ENCODE measurements at places on chromosomes 1 and 21.
A peak's percentile ranks its signal among the peaks of the same experiment; 100 is the strongest.

DNA sequence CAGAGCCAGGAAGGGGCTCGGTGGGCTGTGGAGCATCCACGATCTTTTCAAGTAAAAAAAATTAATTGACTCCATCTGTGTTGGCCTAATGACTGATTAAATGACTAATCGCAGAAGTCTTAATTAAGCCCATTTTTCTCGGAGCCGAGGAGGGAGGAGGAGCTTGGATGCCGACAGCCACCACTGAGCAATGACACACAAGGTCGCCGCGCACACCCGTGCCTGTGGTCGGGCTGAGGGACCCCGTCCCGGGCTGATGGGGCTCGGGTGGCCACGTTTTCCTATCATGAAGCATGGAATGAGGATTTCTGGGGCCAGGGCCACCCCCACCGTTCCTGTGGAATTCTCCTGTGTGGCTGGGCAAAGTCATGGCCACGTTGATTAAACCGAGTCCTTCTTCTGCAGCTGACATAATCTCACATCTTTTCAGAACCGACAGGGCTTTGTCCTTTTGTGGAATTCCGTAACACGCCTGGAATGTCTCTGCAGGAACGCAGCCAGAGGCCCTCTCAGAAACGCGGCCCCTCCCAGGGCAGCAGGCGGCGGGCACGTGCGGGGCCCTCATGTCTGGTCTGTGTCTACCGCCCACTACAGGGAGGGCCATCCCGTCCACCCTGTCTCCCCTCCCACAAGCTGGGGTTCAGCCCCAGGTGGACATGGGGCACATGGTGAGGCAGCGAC, 60.7 kb downstream of the MORN1 start:
- DNase-seq, result no peak

DNA sequence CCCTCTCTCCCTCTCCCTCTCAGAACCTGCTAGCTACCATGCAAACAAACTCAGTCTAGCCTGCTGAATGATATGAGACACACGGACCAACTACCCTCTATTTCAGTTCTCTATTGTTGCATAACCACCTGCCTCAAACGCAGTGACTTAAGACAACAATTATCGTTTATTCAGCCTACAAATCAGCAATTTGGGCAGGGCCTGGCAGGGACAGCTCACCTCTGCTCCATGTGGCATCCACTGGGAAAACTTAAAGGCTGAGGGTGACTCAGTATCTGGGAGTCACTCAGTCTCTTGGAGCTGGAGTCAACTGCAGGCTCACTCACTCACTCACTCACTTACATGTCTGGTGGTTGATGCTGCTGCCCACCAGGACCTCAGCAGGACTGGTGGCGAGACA, 121.3 kb downstream of the SEC16B start:
- DNase-seq, result no peak

GRCh38 chr1:22637907-22638445, 1.5 kb downstream of the C1QA start:
- no peak for DNase-seq

- DNase-seq, result no peak
Measured at GRCh38 chr1:70486676-70487458, 75.8 kb downstream of the CTH start.

- DNase-seq, result peak; percentile 10
Measured at GRCh38 chr21:45363921-45364467, 41.0 kb upstream of the COL18A1 start.

DNA sequence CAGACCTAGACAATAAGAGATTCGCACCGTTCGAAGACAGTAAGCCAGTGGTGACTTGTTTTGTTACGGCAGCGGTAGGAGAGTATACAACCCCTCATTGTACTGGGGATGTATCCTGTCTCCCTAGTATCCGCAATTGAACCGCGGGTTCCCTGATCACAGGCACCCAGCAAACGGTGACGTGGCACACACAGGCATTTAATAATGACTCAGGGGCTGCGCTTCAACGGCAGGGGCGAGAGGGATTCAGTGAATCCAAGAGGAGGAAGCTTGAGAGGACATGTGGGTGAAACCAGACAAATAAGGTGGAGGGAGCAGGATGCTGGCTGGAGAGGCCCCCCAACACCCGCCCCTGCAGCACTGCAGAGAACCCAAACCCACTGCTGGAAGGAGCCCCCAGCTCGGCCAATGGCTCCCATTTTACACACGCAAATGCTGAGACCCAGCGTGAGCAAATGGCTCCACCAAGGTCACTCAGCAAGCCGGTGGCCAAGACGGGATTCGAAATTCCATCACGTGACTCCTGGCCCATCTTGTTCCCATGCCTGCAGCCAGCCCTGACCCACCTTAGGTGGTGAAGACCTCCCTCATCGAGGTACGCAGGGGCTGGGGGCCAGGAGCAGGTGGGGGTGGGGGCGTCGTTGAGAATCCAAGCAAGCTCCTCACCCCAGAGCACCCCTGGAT, 149.9 kb downstream of the SYF2 start:
- DNase-seq, result no peak

- no peak for DNase-seq
Measured at GRCh38 chr1:151273924-151274466, 8.1 kb upstream of the ZNF687 start.

- DNase-seq, result no peak
Measured at GRCh38 chr21:27257908-27258556, 291.1 kb upstream of the ADAMTS5 start.

- no peak for DNase-seq
Measured at GRCh38 chr1:107196973-107197562, 56.2 kb downstream of the NTNG1 start.

DNA sequence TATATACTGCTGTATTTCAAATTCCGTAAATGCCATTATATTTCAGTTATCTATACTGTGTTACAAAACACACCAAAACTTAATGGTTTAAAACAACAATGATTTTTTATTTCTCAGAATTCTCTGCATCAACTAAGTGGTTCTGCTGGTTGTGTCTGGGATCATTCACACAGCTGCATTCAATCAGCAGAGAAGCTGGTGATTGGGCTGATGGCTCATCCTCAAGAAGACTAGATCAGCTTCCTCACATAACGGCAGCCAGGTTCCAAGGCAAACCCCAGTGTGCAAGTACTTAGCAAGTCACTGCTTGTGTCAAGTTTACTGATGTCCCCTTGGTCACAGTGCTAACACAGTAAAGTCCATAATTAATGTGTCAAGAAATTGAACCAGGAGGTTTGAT, 86.3 kb upstream of the VANGL1 start:
- no peak for DNase-seq

- DNase-seq, result peak; percentile 38
Measured at GRCh38 chr1:198238121-198238520, 81.3 kb downstream of the NEK7 start.

- no peak for DNase-seq
Measured at GRCh38 chr21:15132781-15133180, 68.0 kb upstream of the NRIP1 start.

GRCh38 chr1:109910123-109910962, at the start of gene CSF1:
Gene CSF1, plus strand, starts transcription at chr1:109910849. Its CDS starts 175 bp downstream, at chr1:109911024.
- peak; percentile 73 for DNase-seq

- no peak for DNase-seq
Measured at GRCh38 chr1:89734442-89734841, 86.4 kb upstream of the LRRC8D start.

DNA sequence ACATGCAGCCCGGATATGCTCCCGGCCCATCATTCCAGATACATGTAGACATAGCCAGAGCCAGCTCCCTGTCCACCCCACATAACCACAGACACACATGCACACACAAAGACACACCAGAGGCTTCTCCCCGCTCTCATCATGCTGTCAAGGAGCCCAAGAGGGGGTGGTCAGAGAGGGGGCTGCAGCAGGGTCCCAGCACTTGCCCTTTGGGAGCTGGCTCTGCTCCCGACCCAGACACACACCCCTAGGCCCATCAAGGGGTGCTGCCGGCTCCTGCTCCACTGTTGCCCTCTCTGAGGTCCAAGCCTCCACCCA, 2.6 kb downstream of the PTAFR start:
- no peak for DNase-seq

GRCh38 chr1:109529881-109530456, 9.7 kb upstream of the GPR61 start:
- DNase-seq, result no peak

- DNase-seq, result no peak
Measured at GRCh38 chr1:224258351-224258750, 71.6 kb downstream of the NVL start.

GRCh38 chr1:39332291-39332690, 127.8 kb downstream of the MACF1 start:
- no peak for DNase-seq

DNA sequence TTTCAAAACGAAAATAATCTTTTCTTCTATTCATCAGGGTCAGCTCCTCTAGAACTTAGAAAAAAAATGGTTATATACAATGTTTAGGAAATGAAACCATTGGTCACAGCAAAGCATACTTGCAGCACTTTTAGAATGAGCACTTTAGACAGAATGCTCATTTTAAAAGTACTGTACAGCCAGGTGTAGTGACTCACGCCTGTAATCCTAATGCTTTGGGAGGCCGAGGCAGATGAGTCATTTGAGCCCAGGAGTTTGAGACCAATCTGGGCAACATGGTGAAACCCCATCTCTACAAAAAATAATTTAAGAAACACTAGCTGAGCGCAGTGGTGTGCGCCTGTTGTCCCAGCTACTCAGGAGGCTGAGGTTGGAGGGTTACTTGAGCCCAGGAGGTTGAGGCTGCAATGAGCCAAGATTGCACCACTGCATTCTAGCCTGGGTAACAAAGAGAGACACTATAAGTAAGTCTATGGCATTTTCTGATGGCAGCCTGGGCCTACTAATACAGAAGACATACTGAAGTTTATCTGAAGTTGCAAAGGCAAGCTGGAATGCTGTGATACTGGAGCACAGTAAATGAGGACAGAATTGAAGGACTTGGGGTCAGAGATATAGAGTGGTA, 48.9 kb upstream of the ZNF326 start:
- DNase-seq, result no peak

- no peak for DNase-seq
Measured at GRCh38 chr1:108862698-108863477, 6.0 kb upstream of the AKNAD1 start.

DNA sequence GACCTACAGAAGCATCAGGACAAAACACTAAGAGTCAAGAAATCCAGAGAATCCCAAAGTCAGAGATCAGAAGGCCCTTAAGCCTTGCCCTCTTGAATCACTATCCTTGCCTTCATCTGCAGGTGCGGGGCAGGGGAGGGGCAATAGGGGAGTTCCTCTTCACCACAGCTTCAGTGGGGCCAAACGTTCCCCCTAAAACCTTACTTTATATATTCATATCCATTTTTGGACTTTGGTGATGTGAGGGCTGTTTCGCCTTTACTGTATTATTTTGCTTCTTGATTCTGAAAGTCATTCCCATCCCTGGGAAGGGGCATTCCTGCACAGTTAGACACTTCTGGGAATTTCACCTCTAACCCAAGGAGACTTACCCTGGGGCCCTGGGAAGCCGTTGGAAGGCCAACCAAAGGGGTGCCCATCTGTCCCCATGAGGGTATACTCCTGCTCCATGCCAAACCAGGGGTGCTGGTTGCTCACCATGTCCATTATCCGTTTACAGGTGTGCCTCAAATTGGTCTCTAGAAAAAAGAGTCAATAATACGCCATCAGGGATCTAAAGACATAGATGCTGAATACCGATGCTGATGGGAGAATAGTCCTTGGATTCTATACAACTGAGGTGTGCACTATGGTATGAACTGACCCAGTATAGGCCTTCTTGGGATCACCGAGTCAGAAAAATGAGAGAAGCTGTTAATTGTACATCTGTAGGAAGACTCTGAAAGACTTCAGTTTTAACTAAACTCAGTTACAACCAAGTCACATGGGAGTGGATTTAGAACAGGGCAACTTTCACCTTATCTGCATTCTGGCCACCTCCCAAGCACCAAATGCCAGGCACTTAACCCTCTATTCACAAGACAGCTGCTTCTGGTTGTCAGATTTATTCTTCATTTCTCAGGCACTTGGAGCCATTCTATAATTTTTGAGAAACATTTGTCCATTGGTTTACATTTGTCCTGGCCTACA, 5.4 kb downstream of the GLUL start:
- no peak for DNase-seq

DNA sequence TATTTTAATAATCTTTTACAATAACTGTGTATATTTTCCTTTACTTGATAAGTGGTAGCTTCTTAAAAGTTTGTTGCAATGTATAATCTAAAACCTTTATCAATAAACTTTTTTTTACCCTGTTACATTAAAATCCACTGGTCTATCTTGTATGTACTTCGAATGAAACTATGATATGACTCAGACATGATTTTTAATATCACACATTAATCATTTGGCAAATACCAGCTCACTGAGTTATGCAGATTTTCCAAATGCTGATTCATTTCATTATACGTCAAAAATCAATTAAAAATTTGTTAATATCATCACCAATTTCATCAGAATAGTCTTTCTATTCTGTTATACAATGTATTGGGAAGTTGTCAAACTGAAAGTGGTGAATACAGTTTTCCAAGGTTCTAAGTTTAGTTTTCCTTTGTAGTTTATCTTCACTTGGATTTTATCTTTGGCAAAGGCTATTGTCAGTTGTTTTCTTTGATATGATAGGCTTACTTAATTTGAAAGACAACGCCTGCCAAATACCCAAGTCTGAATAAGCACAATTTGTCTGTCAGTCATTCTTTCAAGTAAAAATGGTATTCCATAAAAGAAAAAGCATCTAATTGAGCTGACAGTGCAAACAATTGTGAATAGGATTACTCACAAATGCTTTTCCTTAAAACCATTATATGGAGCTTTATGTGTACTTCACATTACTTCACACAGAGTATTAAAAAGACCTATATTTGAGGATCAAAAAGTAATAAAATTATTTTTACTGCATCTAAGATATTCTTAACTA, 127.0 kb downstream of the NME7 start:
- DNase-seq, result no peak

- DNase-seq, result no peak
Measured at GRCh38 chr1:25123551-25123950, 108.8 kb downstream of the SYF2 start.

- no peak for DNase-seq
Measured at GRCh38 chr1:206866062-206866461, 639 bp downstream of the IL20 start.

GRCh38 chr1:161176468-161177111, 717 bp downstream of the B4GALT3 start:
- no peak for DNase-seq

DNA sequence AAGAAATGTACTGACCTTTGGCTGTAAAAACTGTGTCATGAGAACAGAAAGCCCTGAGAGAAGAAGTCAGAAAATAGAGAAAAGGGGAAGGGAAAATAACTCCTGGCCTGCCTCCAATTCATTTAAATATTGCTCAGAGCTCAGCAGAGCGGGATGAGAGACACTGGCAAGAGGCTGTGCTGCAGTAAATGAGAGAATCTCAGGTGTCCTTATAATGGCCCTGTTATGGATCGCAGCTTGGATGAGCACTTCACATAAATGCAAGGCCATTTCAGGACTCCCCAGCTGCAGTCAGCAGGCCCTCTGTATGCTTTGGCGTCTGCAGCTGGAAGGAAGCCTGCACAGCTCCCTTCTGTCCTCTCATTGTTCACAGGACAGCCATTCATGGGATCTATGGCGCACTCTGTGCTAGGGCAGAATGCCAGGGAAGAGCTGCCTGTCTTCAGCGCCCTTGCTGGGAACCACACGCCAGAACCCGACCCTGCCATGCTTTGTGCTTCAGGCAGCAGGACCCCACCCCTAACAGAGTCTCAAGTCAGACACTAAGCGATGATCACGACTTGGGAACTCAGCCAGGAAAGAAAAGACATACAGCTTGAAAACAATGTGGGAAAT, 20.7 kb upstream of the ABCB10 start:
- DNase-seq, result no peak

GRCh38 chr21:45234127-45234526, 53.6 kb downstream of the POFUT2 start:
- no peak for DNase-seq

Measured in CD4-positive, alpha-beta T cell treated with Interferon gamma for 1 hour (primary cell).